ENCODE measurements at places on chromosomes 2 and 18. TPM values are rescaled to one million over a fixed set of nuclear protein-coding genes. Genes with fewer than 3 reads are reported as not detected.

DNA sequence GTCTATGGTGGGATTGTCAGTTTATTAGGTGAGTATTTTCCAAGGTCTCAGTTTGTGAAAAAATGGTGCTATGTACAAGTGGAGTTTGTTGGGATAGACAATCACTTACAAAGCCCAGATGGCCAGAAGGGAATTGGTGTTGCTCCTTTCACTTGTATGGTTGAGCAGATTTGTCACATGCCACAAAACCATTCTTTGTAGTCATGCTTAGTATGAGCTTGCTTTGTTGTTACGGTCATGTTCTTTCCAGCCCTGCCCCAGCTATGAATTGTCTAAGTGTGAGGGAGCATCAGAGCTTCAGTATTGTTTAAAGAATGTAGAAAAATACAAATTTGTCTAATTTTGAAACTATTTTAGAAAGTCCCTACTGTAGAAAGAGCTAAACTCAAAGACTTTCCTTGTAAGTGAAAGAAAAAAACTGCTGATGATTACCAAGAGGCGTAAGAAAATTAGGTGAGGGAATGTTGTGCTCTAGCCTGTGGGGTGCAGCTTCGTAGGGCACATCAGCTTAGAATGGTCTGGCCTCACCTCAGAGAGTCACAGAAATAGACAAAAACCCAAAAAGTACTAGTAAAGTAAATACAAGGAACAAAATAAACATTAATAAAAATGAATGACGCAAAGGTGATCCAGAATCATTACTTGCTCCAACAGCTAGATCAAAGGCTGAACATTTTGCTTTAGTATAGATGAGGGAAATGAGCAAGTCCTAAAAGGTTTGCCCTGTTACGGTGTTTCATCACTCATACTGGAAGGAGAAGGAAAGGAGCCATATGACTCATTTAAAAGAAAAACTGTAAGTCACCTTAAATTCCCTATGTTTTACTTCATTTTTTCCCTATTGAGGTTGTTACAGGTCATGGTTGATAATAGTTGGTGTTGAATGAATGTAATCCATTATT, 9.2 kb downstream of the TGIF1 start:
- no peaks in the 10 kb centered on the region for H3K27me3 ChIP-seq
- peaks cover 56% of the 10 kb centered on the region for H3K36me3 ChIP-seq
- DNase-seq: no peak

DNA sequence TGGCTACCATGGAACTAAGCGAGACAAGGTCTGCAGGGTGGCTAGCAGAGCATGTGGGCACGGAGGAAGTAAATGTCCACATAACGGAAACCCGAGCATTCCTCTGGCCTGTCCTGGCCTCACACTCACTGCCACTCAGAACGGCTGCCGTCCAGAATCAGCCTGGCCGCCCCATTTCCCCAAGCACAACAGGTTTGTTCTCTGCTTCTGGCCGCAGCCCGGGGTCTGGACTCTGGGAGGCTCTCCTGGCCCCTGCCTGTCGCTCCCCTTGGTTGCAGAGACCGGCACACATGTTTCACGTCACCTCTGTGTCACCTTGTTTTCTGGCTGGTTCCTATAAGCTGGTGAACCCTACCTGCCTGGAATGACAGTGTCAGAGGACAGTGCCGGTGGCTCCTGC, 69.3 kb downstream of the GLI2 start:
- no peaks in the 10 kb centered on the region for H3K27me3 ChIP-seq
- H3K4me1 ChIP-seq: peaks cover 24% of the 10 kb centered on the region
- H3K4me3 ChIP-seq: no peak overlapping the region

GRCh38 chr2:237120916-237121315, 35.2 kb downstream of the COPS8 start:
- no peak for DNase-seq
- no peak overlapping the region for H3K4me3 ChIP-seq
- H3K36me3 ChIP-seq: no peaks in the 10 kb centered on the region
- no peaks in the 10 kb centered on the region for H3K27me3 ChIP-seq
- peak overlapping the region; percentile 59 for H3K27ac ChIP-seq

GRCh38 chr2:26457251-26457666, 20.7 kb downstream of the OTOF start:
- no peak for DNase-seq
- no peaks in the 10 kb centered on the region for H3K4me1 ChIP-seq
- H3K27me3 ChIP-seq: peaks cover 6% of the 10 kb centered on the region
- no peak overlapping the region for H3K4me3 ChIP-seq
- H3K27ac ChIP-seq: no peak overlapping the region

DNA sequence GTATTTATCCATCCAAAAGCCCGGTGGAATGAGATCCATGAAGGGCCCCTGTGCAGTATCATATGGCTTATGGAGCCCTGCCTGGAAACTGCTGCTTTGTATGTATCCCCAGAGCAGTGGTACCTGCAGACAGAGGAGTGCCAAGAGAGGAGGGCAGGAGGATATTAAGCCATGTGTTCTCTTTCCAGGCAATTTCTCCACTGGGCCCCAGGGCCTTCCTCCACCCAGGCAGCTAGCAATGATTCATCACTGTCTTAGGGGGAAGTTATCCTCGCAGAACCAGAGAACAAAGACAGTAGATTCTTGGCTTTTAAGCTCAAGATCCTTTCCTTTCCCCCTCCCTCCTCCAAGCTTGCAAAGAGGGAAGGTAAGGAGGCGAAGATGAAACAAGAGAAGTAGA, 98.1 kb downstream of the LRRC30 start:
- no peak overlapping the region for H3K27ac ChIP-seq
- H3K4me3 ChIP-seq: no peak overlapping the region
- peaks cover 15% of the 10 kb centered on the region for H3K27me3 ChIP-seq

GRCh38 chr2:77087987-77088414, 434.2 kb downstream of the LRRTM4 start:
- no peak overlapping the region for H3K27ac ChIP-seq
- no peaks in the 10 kb centered on the region for H3K36me3 ChIP-seq
- no peak for DNase-seq
- no peaks in the 10 kb centered on the region for H3K4me1 ChIP-seq
- peaks cover 17% of the 10 kb centered on the region for H3K27me3 ChIP-seq

GRCh38 chr2:66772618-66773017, 337.7 kb downstream of the MEIS1 start:
- H3K27ac ChIP-seq: no peak overlapping the region
- no peak overlapping the region for H3K4me3 ChIP-seq
- no peak for DNase-seq
- H3K36me3 ChIP-seq: no peaks in the 10 kb centered on the region
- H3K27me3 ChIP-seq: peaks cover 25% of the 10 kb centered on the region

GRCh38 chr2:55843096-55843993, 80.2 kb downstream of the EFEMP1 start:
- no peak for DNase-seq
- H3K27me3 ChIP-seq: peaks cover 4% of the 10 kb centered on the region
- H3K4me3 ChIP-seq: no peak overlapping the region

GRCh38 chr2:178628605-178629004, 148.3 kb downstream of the PLEKHA3 start:
- H3K4me1 ChIP-seq: no peaks in the 10 kb centered on the region
- no peak overlapping the region for H3K4me3 ChIP-seq
- H3K27me3 ChIP-seq: peaks cover 8% of the 10 kb centered on the region
- no peaks in the 10 kb centered on the region for H3K36me3 ChIP-seq

GRCh38 chr2:55049821-55050099, 491 bp downstream of the RTN4 start:
- no peak for DNase-seq
- H3K27ac ChIP-seq: peak overlapping the region; percentile 100
- H3K27me3 ChIP-seq: no peaks in the 10 kb centered on the region
- peaks cover 4% of the 10 kb centered on the region for H3K36me3 ChIP-seq
- H3K4me3 ChIP-seq: peak overlapping the region; percentile 99

DNA sequence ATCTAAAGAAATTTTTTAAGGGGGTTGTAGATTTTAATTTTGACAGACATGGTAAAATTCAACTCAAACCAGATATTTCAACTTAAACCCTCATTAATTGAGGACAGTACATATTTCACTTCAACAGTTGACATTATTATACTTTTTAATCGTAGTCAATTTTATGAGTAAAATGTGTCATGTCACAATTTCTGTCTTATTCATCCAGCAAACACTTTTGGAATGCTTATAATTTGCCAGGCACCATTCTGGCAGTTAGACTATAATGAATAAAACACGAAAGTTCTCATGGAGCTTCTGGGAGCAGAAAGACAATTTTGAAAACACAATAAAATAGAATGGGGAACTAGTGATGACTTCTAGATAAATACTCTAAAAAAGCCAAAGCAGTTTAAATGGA, 1094.8 kb downstream of the SUCLG1 start:
- no peaks in the 10 kb centered on the region for H3K36me3 ChIP-seq
- H3K4me1 ChIP-seq: peaks cover 1% of the 10 kb centered on the region
- no peaks in the 10 kb centered on the region for H3K27me3 ChIP-seq
- DNase-seq: no peak
- H3K4me3 ChIP-seq: no peak overlapping the region
- no peak overlapping the region for H3K27ac ChIP-seq

Gene MBP
- total RNA-seq: 18.6 TPM

Gene ACMSD
- not detected for total RNA-seq

Gene ACTR1B
- 54.4 TPM for total RNA-seq

Gene NFATC1
- 5.9 TPM for total RNA-seq

Gene CCDC142
- total RNA-seq: 20.6 TPM

Gene CHRNA1
- 0.57 TPM for total RNA-seq

Gene OTOS
- not detected for total RNA-seq

All from osteocyte (in vitro differentiated cells).